ENCODE measurements at places on chromosomes 4 and X.

DNA sequence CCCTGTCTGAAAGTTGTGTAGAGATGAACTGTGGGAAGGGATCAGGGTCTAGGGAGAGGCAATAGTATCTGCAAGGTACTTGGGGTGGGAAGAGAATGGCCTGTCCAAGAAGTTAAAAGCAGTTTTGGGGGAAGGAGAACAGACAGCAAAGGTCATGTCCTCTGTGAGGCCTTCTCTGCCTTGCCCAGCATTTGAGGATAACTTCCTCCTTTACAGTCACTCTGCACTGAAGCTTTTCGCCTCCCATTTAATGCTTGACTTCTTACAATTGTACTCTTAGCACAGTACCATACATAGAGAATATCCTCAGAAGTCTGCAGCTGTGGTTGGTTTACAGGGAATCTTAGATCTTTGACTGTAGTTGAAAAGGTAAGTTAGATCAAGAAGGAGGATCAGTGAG is 121.8 kb upstream of the AP1S2 start:
- no peak for DNase-seq

- DNase-seq = no peak
Measured at GRCh38 chr4:40204507-40205258, 7.9 kb downstream of the RHOH start.

DNA sequence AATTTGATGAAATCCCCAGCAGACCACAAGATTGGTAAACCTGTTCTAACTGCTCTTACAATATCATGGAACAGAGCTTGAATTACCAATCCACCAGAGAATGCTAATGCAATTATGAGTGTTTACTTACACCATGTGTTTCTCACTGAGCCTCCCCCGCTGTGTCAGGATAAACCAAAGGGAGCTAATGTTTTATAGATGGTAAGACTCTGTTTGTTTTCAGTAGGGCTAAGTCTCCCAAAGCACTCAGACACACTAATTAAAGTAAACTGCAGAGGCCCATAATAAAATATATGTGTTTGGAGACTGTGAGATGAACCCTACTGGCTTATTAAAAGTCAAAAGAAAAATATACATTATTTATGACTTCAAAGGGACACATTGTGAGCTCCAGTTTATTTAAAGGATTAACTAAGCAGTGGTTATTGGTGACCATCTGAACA is 261.7 kb upstream of the FAM241A start:
- DNase-seq = no peak

- no peak for DNase-seq
Measured at GRCh38 chrX:39310891-39311290, 509.6 kb downstream of the MID1IP1 start.

GRCh38 chr4:94577136-94577535 is 125.4 kb downstream of the PDLIM5 start:
- DNase-seq = no peak

DNA sequence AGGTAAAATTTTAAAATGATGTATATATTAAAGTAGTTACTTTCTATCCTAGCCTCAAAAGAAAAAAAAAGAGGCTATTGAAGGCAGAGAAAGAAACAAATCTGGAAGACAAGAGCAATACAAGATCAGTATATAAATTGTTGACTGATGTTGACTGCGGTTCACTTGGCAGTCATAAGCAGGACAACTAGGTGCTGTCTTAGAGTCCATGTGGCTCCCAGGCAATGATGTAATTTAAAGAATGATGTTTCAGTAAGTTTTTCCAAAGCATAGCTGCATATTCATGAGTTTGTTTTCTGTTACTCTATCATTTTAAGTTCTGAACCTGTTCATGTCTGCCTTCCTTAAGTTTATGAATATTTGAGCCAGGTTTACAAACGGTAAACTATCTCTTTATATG is 630.2 kb downstream of the FAT4 start:
- DNase-seq = no peak

GRCh38 chrX:905848-906566 is 275.4 kb downstream of the SHOX start:
- DNase-seq = no peak

GRCh38 chr4:87529187-87529586 is at the start of gene SPARCL1:
TSS of gene SPARCL1 (minus strand) at chr4:87529376. CDS start at chr4:87499574, 29,802 bp downstream.
- no peak for DNase-seq

DNA sequence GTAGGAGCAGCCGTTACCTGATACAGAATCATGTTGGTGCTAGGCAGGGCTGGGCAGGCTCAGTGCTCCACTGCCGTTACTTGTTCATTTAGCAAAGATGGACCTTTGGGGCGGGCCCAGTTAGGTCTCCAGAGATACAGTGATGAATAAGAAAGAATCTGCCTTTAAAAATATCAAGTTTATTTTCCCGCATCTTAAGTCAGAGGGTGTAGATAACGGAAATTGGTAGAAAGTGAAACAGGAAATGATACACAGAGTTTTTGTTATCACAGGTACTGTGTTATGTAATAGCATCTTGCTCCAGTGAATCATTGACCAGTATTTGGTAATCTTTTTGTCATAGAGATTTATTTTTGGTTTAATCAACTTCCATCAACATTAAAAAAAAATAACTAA is 5.5 kb downstream of the TMEM131L start:
- DNase-seq = no peak

DNA sequence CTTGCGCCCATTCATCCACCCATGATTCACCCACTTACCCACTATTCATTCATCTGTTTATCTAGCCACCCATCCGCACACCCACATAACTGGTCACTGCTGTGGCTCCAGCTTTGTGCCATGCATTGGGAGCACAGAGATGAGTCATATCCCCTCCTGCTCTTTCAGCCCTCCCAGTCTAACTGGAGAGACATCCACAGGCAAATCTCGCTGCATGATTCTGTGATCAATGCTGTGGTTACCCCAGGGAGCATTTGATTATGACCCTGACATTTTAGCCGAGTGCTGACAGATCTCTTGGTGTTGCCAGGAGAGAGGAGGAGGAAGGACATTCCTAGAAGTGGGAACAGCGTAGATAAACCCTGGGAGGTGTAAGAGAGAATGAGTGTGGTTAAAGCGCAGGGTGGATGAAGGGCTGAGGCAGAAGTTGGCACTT is 10.4 kb upstream of the PORCN start:
- DNase-seq = no peak

GRCh38 chrX:39304746-39305145 is 503.5 kb downstream of the MID1IP1 start:
- no peak for DNase-seq

GRCh38 chrX:14015294-14015693 is 14.4 kb downstream of the GEMIN8 start:
- no peak for DNase-seq

- DNase-seq = no peak
Measured at GRCh38 chr4:172995161-172995560, 173.4 kb upstream of the GALNT7 start.

DNA sequence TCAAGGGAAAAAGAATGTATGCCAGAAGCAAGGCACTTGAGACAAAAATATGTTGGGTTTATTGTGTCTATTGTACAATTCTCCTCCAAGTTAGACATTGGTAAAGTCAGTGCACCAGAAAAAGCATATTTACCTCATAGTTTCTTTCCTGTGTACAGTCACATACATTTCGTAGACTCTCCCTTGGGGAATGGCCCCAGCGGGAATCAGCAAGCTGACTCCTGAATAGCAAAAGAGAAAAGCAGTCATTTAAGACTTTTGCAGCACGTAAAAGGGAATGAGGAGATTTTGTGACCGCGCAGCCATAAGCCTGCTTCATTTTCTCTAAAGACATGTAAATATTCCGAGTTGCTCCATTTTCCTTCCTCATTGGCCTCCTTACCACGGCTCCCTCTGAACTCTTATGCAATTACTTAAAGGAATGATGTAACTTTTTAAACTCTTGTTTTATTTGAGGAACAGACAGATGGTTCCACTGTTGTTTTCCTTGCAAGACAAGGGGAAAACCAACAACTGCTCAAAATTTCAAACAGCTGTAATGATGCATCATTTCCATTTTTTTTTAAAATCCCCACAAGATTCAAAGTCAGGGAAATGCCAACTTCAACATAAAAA is 332.7 kb downstream of the UNC5C start:
- no peak for DNase-seq

DNA sequence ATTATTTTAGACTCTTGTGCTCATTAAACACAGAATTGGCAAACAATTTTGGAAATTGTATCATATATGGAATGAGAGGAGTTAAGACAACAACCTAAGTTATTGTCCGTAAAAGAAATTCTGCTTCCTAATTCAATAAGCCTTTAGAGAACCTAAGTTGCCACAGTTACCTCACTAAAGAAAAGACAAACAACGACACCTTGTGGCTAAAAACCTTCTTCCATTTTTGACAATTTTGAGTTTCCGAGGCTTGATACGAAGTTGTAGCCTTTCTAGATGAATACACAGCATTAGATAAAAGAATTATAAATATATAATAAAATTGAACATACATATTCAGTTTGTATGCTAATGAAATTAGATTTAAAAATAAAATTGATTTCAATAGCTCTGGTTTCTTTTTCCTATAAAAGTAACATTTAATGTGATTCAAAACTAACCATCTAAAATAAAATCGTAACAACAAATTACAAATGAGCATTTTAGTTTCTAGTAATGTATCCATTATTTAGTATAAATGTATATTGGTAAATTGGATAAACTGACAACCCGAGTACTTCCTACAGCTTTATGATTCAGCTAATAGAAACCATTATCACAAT is 275.1 kb downstream of the GPM6A start:
- DNase-seq = no peak

- no peak for DNase-seq
Measured at GRCh38 chr4:176302283-176303275, 17.2 kb upstream of the SPCS3 start.

DNA sequence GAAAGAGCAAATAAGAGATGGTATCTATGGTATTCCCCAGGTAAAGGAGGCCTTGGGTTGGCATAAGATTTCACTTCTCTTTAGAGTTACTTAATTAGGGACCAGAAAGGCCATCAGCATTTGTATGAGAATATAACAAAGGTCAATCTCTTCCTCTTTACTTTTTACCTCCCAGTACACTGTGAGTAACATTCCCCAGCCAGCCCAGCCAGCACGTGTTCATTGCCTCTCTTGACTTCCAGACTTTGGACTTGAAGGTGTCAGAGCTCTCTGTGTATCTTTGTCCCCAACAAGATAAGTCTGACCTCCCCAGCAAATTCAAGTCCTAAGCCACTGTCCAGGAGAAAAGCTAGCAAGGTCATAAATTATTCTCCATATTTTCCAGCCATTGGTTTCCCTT is 110.5 kb downstream of the AR start:
- no peak for DNase-seq

DNA sequence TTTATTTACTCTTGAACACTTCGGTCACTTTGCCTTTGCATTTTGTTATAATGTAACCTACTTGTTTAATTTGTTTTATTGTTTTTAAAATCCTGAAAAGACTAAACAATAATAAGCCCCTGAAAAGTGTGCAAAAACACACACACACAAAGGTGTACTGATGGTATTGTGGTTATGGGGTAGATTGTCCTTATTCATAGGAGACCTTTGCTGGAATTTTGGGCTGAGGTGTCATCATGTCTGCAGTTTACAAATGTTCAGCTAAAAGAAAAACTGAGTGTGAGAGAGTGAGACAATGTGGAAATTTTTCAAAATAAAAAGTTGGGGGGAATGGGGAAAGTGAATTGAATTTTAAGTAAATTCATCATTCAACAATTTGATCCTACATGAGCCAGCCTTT is 174.9 kb downstream of the QDPR start:
- no peak for DNase-seq

DNA sequence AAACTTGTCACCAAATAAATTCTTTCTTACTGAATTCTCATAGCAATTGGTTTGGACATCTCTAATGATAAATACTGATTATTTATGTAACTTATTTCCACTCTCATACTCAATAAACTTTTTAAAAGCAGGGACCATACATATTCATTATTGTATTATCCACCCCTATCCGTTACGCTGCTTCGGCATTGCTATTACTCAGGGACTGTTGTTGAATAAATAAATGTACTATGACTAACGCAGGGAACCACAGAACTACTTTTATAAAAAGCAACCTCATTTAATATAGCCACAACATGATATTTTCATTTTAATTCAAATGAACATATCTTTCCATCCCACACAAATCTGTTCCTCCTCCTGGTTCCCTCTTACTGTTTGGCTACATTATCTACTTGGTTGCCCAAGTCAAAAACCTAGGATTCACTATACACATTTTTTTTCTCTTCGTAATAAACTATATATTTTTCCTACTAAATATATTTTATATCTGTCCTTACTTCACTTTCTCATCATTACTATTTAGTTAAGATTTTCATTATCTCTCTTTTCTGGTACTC is 14.9 kb upstream of the ANKRD50 start:
- DNase-seq = no peak

GRCh38 chr4:172813359-172813923 is 355.2 kb upstream of the GALNT7 start:
- no peak for DNase-seq

GRCh38 chr4:81905971-81906370 is 434.3 kb upstream of the RASGEF1B start:
- no peak for DNase-seq

DNA sequence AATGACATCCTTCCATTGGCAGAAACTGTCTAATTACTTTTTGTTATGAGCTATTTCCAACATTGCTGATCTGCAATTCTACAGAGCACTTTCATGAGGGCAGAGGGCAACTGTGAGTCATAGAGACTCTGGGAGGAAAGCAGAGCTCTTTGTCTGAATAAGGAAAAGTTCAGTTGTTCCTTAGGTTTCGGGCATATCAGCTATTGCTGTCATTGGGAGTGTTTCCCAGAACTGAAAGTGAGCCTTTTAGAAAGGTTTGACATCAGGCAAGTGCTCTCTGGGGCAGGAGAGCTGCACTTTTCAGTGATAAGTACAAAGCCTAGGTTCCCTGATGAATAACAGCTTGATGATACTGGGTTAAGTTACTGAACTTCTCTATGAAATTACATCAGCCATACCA is 119.2 kb upstream of the EDNRA start:
- no peak for DNase-seq

DNA sequence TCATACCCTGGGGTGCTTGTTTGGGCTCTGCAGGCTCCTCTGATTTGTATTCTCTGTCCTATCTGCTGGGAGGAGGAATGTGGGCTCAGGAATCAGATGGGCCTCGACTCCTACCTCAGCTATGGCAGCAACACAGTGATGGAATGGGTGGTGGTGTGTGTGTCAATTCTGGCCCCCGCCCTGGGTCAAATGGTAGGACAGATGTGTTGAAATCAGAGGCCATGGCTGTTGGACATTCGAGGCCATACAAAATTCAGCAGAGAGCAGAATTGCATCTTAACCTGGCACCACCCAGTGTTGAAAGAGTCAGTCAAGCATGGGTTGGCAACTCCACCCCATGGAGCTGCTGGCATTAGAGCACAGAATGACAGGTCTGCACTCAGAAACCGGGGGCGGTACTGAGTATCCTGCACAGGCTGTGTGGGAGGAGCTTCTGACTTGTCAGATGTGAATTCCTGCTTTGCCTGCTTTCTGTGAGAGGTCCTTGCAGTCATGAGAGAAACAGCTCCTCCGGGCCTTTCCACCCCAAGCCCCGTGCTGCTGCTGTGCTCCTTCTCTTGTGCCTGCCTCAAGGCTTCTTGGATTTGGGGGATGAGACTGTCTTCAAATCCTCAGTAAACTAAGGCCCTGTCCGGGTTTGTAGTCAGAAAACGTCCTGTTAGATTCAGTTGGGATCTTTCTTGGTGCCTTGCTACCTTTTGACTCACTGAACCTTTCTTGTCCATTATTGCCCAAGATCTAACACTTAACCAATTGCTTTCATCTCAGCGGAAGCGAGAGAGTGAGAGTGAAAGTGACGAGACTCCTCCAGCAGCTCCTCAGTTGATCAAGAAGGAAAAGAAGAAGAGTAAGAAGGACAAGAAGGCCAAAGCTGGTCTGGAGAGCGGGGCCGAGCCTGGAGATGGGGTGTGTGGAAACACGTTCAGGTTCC is 13.0 kb downstream of the DKC1 start:
- DNase-seq = no peak

Data from NCI-H2107 (cell line).